ENCODE measurements at places on chromosomes 6 and 20.

DNA sequence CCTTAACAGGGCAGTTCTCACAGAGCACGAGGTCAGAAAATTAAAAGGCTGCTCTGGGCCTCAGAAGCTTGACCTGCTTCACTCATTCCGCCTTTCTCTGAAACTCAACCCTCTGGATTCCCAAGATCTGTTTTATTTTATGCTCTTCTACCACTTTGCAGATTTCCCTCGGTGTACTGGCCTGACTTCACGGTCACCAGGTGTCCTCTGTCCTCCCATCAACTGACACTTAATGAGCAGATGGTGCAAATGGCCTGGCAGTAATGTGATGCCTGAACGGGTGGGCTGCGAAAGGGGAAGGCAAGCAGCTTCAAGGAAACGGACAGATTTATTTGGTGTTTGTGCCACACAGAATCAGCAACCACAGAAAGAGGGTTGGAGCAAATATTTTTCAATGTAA, 169.7 kb upstream of the TFAP2D start:
- DNase-seq: no peak

DNA sequence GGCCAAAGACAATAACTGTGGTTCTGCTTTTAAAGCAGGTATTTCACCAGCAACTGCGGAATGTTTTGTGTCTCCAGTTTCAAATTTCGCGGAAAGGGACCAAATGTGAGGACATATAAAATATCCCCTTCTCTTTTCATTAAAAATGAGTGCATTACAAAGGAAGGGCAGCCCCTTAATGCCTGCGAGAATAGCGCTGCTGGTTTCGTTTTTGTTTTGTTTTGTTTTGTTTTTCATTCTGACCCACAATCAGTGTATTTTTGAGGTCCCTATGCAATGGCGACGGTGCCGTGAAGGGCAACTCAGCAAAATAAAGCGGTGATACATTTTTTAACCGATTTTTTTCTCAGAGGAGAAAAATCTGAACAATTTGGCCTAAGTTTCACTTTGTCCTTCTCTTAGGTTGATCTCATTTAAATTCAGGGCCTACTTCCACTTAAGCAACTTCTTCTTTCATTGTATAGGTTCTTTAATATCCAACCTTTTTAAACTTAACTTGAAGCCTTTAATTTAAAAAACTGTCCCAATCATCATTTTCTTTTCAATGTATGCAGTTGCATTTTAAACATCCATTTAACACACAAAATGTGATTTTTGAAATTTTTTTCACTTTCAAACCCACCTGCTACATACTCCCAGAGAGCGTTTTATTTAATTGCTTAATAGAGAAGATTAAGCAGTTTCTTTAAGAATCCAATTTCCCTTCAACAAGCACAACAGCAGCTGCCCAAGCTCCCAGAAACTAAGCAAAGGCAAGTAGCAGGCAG, 2.9 kb upstream of the HIVEP2 start:
- DNase-seq: no peak

GRCh38 chr6:127776320-127776719, 124.5 kb downstream of the THEMIS start:
- no peak for DNase-seq

DNA sequence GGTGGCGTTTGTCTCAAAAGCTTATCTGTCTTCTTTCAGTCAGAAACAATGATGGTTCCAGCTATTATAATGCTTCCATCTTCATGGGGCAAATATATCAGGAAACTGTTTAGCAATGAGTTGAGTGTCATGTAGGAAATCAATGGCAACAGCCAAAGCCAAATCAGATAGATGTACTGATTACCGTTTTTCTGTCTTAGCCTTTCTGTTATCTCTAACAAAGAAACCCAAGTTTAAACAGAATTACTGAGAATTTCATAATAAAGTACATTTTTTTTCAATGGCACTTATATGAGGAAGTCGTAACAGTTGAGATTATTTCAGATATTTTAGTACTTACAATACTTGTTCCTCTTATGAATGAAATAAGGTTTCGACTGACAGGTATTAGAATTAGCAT, 1.2 kb downstream of the NOX3 start:
- no peak for DNase-seq

GRCh38 chr6:79077715-79078074, 359 bp downstream of the PHIP start:
- DNase-seq: no peak

- DNase-seq: no peak
Measured at GRCh38 chr6:89430201-89430962, 2.6 kb upstream of the ANKRD6 start.

GRCh38 chr20:23222531-23223200, 127.9 kb upstream of the NXT1 start:
- no peak for DNase-seq

- no peak for DNase-seq
Measured at GRCh38 chr6:169702840-169703246, 917 bp downstream of the C6orf120 start.

- no peak for DNase-seq
Measured at GRCh38 chr6:73024598-73024997, 200.7 kb downstream of the KHDC1L start.

DNA sequence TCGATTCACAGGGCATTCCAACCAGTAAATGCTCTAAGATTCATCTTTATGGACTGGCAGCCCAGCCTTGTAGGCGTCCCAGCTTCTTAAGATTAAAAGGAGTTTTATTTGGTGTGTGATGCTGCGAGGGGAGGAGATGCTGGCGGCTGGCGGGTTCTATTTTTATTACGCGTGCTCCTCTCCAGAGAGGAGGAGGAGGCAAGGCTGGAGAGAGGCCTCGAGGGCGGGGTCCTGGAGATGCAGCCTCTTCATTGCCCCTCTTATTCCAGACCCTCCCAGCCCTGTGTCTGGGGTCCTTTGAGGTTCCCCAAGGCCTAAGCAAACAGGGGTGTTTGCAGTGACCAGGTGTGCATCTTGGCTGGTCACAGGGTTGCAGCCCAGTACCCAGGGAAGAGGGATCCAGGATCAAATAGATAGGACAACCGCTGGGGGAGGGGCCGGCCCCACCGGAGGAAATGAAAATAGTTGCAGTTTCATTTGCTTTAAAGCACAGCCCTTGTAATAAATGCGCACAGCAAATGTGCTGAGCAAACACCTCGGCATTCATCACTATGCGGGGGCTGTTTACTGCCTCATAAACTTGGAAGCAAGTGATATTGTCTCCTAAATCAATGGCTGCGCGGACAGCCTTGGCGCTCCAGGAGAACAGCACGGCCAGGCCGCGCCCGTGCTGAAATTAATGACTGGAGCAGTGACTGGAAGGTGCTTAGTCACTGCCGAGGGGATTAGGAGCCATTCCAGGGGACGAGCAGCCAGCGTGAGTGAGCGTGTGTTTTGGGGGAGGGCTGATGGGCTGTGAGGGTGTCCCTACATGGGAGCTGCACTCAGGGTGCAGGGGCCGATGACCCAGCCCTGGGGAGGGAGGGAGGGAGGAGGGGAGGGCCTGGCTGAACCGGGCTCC, 83.0 kb downstream of the TMEM242 start:
- DNase-seq: peak; percentile 93

DNA sequence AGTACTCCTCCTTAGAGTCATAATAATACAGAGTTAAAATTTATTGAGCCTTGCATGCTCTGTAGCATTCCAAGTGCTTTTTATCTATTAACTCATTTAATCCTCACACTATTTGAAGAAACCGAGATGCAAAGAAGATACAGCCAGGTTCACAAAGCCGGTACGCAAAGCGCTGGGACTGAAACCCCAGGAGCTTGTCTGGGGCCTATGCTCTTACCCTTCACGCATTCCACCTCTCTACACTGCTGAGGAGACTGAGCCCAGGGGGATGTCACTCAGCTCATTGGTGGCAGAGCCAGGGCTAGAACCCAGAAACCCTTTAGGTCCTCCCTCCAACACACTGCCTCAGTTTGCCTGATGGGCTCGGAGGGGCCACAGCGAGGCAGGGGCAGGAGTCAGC, 19.7 kb upstream of the MRPS18A start:
- no peak for DNase-seq

- no peak for DNase-seq
Measured at GRCh38 chr6:165967810-165968407, 199.7 kb downstream of the TBXT start.

- DNase-seq: no peak
Measured at GRCh38 chr20:34449674-34450592, 66.3 kb upstream of the DYNLRB1 start.

GRCh38 chr6:87701344-87701675, 723 bp downstream of the AKIRIN2 start:
- DNase-seq: peak; percentile 75

Measured in posterior cingulate gyrus (tissue), 11 donors.